ENCODE measurements at places on chromosomes 11 and 22. TPM values are rescaled to one million over a fixed set of nuclear protein-coding genes. Genes with fewer than 3 reads are reported as not detected.

GRCh38 chr11:108527382-108527781 is 29.2 kb upstream of the POGLUT3 start:
- no peaks in the 10 kb centered on the region for H3K36me3 ChIP-seq
- no peak for DNase-seq
- no peak overlapping the region for H3K27ac ChIP-seq
- peaks cover 2% of the 10 kb centered on the region for H3K4me1 ChIP-seq

- H3K4me1 ChIP-seq = no peaks in the 10 kb centered on the region
- H3K27ac ChIP-seq = no peak overlapping the region
- no peak overlapping the region for H3K4me3 ChIP-seq
- no peaks in the 10 kb centered on the region for H3K36me3 ChIP-seq
Observed at GRCh38 chr11:115469361-115469760, 34.9 kb downstream of the CADM1 start.

DNA sequence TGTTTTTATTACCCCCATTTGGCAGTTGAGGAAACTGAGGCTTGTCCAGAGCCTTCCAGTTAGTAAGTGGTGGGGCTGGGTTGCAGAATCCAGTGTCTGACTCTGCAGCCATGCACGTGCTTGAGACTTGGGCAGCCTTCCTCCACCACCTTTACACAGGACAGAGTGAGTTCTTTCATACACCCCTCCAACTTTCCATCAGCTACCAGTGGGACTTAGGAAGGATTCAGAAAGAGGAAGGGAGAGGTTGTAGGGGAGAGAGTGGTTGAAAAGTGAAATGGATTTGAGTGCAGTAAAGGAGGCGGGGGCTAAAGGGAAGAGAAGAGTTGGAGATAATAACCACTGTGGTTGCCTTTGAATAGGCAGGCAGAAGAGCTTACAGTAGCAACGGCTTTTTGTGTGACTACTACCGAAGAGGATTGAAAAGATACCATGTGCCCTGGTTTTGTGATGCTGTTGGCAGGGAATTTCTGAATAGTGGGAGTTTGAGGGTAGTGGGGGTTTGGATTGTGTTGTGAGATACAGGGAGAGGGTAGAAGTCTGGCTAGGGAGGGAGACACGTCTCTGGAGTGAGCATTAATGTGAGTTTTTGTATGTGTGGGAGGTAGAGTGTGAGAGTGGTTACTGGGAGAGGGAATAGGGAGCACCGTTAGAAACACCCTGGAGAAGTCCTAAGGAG is 1.7 kb downstream of the UVRAG start:
- H3K27me3 ChIP-seq = no peaks in the 10 kb centered on the region
- peaks cover 4% of the 10 kb centered on the region for H3K36me3 ChIP-seq
- no peak overlapping the region for H3K27ac ChIP-seq

DNA sequence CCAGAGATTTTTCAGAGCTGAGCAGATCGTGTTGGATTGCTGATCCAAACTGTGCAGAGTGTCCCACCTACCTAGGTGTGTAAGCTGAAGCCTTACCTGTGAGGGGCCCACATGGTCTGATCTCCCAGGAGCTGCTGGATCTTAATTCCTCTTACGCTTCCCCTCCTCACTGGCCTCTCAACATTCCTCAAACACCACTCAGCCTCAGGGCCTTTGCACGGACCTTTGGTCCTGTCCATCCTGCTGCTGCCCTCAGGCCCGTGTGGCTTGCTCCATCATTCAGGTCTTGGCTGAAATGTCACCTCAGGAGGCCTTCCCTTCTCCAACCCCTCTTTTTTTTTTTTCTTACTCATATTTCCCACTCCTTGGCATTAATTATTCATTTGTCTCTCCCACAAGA is 21.1 kb upstream of the RAB1B start:
- no peaks in the 10 kb centered on the region for H3K27me3 ChIP-seq
- peaks cover 12% of the 10 kb centered on the region for H3K36me3 ChIP-seq
- H3K4me1 ChIP-seq = peaks cover 2% of the 10 kb centered on the region
- peak overlapping the region; percentile 38 for H3K27ac ChIP-seq
- no peak for DNase-seq

Gene SHANK3
- 0.14 TPM for total RNA-seq

Gene PRRG4
- total RNA-seq = 0.23 TPM
